ENCODE measurements at places on chromosomes 16 and 17. TPM values are rescaled to one million over a fixed set of nuclear protein-coding genes. Genes with fewer than 3 reads are reported as not detected.

DNA sequence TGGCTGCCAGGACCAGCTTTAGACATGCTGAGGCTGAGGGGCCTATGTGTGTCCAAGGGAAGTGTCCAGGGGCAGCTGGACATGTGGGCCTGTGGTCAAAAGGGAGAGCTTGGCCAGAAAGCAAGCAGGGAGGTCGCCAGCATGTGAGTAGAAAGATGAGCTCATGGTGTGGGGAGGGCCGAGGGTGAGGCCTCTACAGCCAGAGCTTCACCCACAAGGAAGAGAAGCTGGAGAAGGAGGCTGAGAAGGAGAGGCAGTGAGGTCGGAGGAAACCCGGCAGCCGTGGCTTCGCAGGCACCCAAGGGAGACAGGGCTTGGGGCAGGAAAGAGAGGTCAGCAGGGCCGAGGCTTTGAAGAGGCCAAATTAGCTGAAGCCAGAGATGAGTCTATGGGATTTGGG is 4.0 kb upstream of the HSD11B2 start:
- no peak for DNase-seq

DNA sequence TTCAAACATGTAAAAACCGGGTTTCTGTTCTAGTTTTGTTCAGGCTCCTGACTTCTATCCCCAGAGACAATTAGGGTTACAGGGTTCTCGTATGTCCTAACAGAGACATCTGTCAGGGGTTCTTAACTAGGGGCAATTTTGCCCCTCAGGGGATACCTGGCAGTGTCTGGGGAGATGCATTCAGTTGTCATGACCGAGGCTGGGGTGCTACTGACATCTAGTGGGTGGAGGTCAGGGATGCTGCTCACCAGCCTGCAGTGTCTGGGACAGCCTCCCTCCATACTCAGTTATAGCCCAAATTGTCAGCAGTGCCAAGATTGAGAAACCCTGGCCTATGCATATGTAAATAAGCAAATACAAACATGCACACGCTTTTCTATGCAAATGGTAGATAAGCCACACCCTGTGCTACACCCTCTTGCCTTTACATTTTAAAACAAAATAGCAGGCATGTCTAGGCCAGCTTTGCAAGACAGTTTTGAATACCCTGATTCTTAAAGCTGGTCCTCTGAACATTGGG is 37.4 kb downstream of the CLEC16A start:
- DNase-seq = peak; percentile 73

TSPOAP1 gene
- polyA plus RNA-seq = 6.3 TPM

KRT15 gene
- not detected for polyA plus RNA-seq

DNA sequence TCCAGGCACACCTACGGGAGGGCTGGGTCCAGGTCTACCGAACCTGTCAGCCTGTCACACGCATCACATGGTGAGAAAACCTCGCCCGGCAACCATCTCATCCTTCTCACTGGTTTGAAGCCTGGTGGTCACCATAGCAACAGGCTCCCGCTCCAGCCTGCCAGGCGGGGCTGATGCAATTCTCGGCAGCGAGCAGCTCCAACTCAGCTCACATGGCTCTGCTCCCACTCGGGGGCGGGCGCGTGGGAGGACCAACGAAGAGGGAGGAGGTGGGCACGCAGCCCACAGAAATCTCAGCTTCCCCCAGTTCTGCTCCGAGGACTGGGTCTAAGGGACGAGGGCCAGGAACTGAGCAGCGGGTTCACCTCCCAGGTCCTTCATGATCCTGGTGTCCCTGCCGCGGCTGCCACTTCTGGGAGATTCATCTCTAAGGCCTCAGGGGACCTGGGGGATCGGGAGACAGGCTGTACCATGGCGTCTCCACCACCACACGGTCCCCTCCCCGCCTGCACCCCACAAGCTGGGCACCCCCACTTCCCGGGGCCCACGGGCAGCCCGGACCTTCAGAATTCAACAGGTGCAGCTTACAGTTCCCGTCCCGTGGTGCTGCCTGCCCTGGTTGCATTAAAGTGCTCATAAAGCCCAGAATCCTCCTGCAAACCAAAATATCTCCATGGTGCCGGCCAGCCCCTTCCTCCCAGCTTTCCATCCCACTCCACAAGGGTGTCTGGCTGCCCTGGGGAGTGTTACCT is 25.8 kb downstream of the ABR start:
- DNase-seq = peak; percentile 87

GRCh38 chr17:60358606-60359225 is 33.2 kb downstream of the USP32 start:
- no peak for DNase-seq

CDC6 gene
- 46.2 TPM for polyA plus RNA-seq

DNA sequence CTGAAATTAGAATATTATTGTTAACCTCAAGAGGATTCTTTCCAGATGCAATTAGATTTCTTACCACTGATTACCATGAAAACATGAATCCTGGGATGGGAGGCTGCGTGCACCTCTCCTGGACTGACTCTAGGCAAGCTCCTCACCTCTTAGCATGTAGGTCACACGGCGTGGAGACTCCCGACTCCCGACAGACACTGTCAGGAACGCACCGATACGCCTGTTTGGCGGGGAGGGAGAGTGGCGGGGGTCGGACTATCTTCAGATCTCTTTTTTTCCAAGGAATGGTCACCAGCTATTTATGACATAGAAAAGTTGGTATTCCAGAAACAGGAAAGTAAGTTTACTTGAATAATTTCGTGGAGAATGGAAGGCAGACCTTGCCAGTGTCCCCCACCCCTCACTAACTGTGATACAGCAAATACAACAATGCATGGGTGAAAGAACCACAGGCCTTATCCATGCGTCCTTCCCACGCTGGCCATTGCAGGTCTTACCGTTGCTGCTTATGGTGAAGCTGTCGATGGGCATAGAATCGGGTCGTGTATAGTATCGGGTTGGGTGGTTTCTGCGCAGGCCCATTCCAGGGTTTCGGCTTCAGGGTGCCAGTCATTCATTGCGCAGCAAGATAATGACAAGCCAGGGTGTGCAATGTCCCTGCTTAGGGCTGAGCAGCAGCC is 62.6 kb upstream of the ENDOV start:
- DNase-seq = no peak

DNA sequence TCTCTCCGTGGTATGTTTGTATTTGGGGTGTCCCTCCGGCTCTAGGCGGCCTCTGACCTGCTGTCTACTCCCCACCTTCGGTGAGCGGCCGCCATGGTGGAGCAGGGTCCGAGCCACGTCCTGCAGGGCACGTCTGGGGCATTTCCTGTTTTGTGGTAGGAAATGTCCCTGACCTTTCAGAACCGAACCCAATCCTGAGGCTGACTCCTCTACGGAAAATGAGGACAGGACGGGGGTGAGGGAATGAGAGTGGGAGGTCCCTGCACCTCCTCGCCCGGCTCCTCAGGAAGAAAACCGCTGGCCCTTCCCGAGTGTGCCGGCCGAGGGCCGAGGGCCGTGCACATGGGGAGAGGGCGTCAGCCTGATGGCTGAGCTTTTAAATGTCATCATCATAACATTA is 45.8 kb downstream of the WDR45B start:
- no peak for DNase-seq

DNA sequence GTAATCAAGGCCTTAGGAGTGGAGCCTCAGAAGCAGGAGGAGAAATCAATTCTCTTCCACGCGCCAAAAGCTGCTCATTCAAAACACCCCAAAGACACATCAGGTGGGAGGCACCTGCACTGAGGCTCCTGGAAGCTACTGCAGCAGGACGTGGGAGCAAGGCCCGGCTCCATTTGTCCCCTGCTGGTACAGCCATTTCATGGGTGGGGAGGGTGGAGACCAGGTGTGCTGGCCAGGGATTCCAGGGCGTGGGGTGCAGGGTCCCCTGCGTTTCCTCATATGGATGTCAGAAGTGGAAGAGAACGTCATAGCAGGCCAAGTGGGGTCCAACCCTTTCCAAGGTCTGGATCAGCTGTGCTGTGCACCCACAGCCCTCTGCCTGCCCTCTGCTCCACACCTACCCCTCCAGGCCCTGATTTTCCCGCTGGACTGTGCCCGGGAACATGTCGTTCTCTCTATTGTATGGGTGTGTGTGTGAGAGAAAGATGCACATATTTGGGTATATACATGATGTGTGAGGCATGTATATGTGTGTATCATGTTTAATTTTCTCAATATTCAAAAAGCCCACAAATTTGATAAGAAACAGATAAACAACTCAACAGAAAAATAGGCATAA is 39.2 kb upstream of the CBX4 start:
- no peak for DNase-seq

GRCh38 chr17:39105705-39106104 is 45.7 kb downstream of the PLXDC1 start:
- peak; percentile 52 for DNase-seq

- DNase-seq = no peak
Observed at GRCh38 chr16:3004319-3004718, 8.4 kb upstream of the CLDN9 start.

- DNase-seq = no peak
Observed at GRCh38 chr17:68740555-68741447, 139.6 kb upstream of the FAM20A start.

GRCh38 chr16:54847207-54847606 is 83.5 kb upstream of the IRX5 start:
- DNase-seq = no peak

MRM1 gene
- polyA plus RNA-seq = 8.4 TPM

DNA sequence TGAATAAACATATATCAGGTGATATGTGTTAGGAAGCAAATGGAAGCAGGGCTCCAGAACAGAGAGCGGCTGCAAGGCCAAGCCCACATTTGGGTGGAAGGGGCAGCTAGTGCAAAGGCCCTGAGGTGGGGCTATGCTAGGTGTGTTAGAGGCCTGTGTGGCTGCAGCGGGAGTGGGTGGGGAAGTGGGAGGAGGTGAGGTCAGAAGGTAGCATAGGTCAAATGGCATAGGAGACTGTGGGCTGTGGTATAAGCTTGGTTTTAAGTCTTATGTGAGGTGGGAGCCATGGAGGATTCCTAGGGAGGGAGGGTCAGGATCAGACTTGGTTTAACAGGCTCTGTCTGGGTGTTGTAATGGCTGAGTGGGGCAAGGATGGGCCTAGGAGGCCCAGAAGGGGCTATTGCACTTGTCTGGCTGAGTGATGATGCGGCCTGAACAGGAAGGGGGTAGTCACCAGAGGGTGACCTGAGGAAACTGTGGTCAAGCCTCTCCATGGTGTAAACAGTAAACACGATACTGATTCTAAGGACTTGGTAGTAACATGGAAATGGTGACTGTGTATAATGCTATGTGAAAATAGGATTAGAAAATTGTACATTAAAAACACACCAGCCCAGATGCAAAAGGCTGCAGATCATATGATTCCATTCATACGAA is 31.1 kb downstream of the RAI1 start:
- no peak for DNase-seq

GRCh38 chr16:68991075-68991474 is 114.4 kb upstream of the HAS3 start:
- DNase-seq = no peak

DNA sequence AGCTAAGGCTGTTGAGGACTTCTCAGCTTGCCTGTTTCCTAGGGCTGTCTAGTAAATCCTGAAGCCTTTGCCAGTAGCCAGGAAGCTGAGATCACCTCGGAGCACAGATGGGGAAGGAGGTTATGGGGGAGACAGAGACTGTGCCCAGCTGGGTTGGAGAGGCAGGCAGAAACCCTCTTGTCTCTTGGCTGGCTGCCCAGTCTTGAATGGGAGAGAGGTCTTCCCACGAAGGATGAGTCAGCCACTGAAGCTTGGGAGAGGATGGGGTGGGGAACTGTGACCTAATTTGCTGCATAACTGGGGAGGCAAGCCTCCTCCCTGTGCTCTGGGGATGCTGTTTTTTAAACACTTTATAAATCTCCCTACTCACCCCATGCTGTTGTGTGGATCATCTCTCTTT is 69.8 kb downstream of the SHISA9 start:
- DNase-seq = no peak

PRDM7 gene
- polyA plus RNA-seq = 0.08 TPM

KRTAP2-2 gene
- polyA plus RNA-seq = not detected

DNA sequence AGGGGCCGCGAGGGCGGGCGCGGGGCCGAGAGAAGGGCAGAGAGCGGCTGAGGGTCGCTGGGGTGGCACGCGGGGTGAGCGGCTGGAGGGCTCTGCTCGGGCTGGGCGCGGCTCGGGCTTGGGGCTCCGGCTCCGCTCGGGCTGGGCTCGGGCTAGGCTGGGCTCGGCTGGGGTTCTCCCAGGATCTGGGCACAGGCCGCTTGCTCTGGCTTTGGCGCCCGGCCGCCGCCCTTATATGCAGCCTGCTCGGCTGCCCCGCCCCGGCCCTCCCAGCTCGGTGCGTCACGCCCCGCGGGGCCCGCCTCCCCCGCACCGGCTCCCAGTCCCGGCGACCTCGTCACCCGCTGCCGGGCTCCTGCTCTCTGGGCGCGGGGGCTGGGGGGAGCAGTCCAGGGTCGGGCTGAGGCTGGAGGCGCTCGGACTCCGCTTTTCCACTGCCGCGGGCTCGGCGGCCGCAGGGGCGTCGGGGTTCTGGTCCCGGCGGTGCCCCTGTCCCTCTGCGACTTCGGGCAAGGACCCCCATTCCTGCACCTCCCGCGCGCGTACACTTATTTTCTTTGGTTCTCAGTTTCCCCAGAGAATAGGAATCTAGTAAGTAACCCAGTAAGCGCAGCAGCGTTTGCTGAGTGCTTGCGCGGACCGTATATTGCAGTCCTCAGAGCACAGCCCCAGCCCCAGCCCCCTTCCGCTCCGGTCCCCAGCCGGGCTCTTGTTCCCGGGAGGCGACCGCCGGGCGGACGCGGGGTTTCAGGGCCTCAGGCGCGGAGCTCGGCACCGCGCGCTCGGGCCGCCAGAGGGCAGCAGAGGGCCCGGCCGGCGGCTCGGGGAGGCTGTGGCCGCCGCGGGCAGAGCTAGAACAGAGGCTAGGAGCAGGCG is at the start of gene RASD1:
TSS of gene RASD1 (minus strand) at position 207 of the 876 bp plus-strand sequence. CDS start 214 bp downstream, outside the sequence.
- peak; percentile 87 for DNase-seq

AARS1 gene
- polyA plus RNA-seq = 105 TPM

DNA sequence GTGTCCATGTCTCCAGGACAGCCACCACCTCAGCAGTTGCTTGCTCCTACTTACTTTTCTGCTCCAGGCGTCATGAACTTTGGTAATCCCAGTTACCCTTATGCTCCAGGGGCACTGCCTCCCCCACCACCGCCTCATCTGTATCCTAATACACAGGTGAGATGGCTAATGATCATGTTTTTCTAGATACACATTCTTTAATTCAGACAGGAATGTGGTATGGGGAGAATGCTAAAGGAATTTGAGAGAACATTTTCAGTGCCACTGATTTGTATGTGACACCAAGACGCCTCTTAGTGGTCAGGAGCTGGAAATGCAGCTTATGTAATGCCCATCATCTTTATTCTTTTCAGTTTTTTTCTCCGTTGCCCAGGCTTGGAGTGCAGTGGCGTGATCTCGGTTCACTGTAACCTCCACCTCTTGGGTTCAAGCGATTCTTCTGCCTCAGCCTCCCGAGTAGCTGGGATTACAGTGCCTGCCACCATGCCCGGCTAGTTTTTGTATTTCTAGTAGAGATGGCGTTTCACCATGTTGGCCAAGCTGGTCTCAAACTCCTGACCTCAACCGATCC is 8.9 kb upstream of the RAPGEFL1 start:
- peak; percentile 92 for DNase-seq

TMEM204 gene
- polyA plus RNA-seq = 0.23 TPM

- DNase-seq = no peak
Observed at GRCh38 chr16:22816475-22816874, 2.5 kb downstream of the HS3ST2 start.

DNA sequence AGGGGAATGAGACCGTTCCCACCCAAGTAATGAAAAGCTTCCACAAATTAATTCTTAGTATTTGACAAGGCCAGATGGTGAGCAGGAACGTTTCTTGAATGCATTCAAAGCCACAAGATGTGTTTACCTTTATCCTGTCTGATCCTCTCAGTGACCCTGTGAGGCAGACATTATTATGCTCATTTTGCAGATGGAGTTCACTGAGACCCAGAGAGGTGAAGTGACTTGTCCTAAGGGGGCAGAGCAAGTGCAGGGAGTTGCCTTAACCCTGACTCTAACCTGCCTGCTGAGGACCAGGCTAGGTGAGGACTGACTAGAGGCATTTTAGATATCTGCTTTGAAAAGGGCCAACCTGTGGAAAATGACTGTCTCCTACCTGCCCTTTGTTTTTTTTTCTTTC is 156.7 kb downstream of the HAPSTR1 start:
- DNase-seq = no peak

Data from GM23338 (cell line).